ENCODE measurements at places on chromosomes 16 and 17.

- no peak for DNase-seq
Measured at GRCh38 chr16:22255335-22255734, 41.9 kb upstream of the POLR3E start.

- DNase-seq = no peak
Measured at GRCh38 chr17:38908676-38909181, 16.7 kb upstream of the LASP1NB start.

GRCh38 chr16:17628983-17629382, 158.2 kb upstream of the XYLT1 start:
- DNase-seq = no peak

- peak; percentile 98 for DNase-seq
Measured at GRCh38 chr17:30477083-30477773, at the start of gene GOSR1. TSS of gene GOSR1 (plus strand) at chr17:30477408. CDS start at chr17:30477434, 26 bp downstream.

- no peak for DNase-seq
Measured at GRCh38 chr16:72568502-72568901, 396.5 kb upstream of the PMFBP1 start.

DNA sequence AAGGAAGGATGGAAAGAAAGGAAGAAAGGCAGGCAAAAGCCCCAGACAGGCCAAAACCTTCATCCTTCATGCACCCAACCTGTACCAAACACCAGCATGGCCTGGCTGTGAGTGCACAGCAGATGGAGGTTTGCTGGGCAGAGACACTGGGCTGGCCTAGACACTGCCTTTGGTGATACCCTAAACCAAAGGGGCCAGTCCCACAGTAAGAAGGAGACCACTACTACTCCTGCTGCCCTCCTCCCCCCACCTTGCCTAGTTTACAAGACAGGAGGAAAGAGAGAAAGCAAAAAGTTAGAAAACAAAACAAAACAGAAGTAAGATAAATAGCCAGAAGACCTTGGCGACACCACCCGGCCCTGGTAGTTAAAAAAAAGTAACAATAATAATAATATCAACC, 19.1 kb downstream of the QPRT start:
- no peak for DNase-seq
